Activated T-helper 9 cell treated with anti-CD3 and anti-CD28 coated beads, Interleukin-2, amount 50 U/mL, for 16 hours (primary cell): ENCODE measurements at places on chromosomes 4 and X.

DNA sequence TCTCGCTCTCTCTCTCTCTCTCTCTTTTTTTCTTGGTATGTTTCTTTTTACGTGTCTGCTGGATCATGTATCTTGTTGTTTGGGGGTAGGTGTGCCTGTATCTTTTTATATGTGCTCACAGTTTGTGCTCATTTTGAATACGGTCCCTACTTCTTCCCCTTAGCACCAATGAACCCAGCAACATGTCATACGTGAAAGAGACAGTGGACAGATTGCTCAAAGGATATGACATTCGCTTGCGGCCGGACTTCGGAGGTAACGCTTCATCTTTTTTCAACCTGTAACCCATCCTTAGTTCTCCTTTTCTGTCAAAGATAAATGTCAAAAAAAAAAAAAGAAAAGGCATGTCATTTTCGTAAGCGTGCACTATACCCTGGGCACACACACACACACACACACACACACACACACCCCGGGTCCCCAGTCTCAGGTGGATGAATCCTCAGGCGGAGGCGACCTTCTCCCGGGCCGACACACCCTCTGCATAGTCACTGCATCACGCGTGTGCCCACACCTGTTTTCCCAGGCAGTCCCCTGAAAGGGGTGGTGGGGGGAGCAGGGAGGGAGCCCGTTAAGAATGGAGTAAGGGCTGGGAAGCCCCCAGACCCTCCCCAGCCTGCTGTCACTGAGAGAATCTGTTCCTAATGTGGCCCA lies 511 bp downstream of the GABRB1 start:
- no peak for DNase-seq

GRCh38 chr4:13349096-13349495 lies 135.0 kb downstream of the RAB28 start:
- no peak for DNase-seq

DNA sequence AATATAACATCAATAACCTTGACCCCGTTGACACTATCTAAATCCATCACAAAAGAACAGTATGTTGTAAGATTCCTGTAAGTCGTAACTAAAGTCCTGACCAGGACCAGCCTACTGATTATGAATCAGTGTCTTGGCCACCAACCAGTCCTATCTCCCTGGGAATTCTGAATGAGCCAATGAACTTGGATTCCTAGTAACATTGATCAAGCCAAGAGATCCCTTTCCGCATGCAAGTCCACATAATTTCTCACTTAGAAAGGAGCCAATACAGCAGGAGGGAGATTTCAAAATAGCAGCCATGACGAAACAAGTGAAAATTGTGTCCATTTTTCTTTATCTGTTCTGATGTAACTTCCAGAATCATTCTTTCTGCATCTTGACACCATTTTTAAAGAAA lies 9.5 kb downstream of the XPNPEP2 start:
- no peak for DNase-seq

- DNase-seq: no peak
Measured at GRCh38 chrX:30343206-30343605, 34.0 kb upstream of the NR0B1 start.

DNA sequence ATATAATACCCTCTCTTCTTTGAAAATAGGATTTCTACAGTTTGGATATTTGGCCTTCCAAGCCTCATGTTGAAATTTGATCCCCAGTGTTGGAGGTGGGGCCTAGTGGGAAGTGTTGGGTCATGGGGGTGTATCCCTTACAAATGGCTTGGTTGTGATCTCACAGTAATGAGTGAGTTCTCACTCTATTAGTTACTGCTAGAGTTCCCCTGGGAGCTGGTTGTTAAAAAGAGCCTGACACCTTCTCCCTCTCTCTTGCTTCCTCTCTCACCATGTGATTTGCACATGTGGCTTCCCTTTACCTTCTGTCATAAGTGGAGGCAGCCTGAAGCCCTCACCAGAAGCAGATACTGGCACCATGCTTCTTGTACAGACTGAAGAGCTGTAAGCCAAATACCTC lies 73.9 kb downstream of the HDAC8 start:
- no peak for DNase-seq
